D341Med (cell line): ENCODE measurements at places on chromosomes 5 and 9.
A peak's percentile ranks its signal among the peaks of the same experiment; 100 is the strongest.

DNA sequence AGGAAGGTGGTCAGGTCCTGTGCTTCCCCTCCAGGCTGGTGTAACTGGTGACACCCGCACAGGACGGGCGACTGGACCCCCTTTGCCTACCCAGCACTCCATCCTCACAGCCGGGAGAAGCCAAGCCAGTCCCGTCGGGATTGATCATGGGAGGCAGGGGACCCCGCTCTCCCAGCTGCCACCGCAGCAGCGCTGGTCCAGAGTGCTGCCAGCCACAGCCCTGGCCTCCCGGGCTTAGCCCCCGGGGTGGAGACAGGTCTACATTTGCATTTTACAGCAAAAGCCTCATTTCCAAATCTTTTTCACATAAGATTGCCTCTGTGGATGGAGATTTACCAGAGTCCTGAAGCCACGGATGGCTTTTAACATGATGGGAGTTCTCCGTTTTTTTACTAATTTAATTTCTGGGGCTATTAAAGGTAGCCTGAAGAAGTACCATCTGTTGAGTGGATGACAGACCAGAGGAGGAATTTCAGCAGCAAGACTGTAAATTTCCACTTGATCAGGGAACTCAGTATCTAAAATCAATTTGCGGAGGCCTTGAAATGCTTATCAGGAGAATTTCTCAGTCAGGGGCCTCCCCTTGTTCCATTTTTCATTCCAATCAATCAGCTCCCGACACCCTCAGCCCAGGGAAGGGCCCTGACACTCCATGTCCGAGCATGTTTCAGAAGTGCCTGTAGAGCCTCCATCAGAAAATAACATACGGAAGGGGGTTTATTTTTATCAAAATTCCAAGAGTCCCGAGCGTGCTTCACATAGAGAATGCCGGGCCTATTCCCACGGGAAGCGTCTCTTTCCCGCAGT lies 80.6 kb downstream of the OLFM1 start:
- no peak for DNase-seq

DNA sequence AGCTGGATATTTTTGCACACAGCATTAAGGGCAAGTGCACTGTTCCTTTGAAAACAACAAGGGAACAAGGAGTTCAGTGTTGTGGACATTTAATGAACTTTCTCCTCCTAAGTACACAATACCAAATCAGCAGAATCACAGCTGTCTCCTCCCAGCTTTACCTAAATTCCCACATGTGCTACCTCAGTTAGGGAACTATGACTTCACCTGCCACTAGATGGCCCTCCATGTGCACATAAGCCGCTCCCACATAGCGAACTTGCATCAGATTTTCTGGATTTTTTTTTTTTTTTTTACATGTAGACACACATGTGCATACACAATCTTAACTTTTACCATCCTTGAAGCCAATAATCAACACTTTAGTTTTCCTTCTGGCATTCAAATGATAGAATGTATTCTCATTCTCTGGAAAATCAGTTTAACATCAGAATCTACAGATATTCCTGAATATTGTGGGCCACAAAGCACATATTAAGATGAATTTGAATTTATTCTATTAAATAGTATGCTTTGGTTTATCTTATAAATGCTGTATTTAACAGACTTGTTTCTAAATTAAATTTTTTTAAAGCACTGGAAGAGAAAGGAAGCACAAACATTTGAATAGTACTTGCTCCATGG lies 123.6 kb downstream of the PALM2AKAP2 start:
- DNase-seq, result peak; percentile 74

DNA sequence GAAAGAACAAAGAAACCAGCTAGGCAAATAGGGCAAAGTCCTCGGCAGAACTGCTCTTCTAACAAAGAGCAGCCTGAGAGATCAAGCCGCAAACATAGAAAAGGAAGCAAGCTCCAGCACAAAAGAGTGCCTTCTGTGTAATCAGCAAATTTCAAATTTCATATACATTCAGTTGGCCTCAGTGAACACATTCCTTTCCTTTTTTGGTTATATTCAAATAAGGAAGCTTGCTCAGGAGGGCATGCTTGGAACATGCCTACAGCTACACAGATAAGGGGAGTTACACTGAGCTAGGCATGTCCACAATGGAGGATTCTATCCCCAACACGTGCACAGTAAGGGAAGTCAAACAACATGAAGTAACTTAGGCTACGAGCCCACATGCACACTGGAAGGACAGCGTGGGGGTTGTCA lies 23.4 kb downstream of the IL33 start:
- DNase-seq, result no peak

DNA sequence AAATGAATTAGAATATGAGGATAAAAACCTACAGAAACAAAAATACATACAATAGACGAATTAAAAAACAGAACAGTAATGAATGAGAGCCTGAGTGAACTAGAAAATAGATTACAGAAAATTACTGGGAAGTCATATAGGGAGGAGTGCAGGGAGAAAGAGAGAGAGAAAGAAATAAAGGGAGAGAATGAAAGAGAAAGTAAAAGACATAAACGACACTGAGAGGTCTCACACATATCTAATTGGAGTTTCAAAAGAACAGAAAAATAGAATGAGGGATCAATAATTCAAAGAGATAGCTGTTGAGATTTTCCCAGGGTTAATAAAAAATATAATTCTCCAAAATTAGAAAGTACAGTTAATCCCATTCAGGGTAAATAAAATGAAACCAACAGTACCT lies 156.4 kb upstream of the FTMT start:
- DNase-seq, result no peak

GRCh38 chr5:77806213-77806843 lies 30.2 kb upstream of the TBCA start:
- no peak for DNase-seq

DNA sequence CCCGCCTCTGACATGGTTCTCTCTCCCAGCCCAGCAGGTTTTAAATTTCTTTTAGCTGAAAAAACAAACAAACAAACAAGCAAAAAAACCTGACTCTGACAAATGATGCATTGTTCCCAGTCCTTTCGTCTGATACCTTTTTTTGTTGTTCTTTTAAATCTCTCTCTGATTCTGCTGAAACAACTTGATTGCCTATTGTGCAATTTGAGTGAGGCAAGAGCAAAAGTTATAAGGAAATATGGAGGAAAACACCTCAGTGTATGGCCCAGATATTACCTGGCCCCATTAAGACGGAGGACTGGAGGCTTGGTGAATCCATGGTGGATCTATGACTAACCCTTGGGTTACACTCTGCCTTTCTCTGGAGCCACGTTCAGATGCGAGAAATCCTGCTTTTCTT lies 164.0 kb downstream of the MELK start:
- DNase-seq, result no peak

DNA sequence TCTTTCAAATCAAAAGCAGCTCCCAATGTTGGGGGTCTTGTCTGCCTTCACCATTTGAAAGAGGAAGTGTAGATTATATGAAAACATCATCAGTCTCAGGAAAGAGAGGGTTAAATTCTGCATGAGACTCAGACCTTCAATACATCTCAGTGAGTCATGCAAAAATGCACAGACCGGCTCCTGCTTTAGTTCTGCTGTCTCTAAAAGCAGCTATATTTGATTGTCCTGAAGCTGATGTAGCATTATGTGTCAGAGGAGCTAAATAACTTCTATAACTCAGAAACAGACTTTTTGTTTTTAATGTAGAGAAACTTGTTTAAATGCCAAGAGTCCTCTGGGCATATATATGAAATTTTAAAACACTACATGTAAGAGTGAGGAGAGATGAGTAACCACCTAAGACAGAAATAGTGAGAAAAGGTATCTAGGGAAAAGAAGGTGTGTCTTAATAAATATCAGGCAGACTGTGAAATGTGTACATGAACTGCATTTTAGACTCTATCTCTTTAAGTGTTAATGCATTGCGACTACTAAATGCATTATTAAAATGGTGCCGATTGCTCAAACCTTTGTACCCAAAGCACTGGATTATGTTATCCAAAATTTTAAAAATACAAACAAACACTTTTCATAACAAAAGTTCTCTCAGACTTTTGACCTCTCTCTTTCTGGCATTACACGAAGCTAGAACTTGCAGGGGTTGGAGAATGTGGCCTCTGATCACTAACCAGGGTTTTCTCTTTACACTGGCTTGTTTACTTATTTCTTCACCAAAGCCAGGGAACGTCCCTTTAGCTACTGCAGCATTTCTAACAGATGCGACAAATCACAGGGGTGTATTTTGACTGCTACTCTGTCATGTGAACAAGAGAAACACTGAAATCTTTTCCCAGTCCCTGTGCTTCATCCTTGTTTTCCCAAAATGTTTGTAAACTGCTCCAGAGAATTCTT lies 302.3 kb downstream of the ARL15 start:
- DNase-seq, result no peak

DNA sequence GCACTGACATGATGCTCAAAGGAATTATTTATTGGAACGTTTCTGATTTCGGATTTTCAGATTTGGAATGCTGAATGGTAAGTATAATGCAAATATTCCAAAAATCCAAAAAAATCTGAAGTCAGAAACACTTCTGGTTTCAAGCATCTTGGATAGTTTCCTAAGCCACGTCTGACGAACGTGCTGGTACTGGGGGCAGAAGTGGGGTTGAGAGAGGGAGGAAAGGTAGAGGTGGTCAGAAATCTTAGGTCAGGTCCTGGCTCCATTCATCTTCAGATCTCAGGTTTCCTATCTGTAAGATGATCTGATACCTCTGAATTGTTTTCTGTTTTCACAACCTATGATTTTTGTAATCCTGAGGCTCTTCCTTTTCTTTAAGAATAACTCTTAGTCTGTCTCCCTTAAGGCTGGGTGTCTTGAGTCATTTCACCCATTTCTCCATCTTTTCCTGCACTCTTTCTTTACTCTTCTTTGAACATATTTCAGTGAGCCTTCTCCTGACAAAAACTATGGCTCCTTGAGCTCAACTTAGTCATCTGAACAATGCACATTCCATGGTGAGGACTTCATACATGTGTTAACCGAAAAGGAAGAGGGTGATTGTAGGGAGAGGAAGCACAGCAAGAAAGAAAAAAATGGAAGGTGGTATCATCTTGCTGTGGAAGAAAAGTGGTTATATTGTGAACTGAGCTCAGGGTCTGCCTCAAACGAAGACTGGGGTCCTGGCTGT lies 3.3 kb downstream of the SGCD start:
- DNase-seq, result no peak

- DNase-seq, result no peak
These were observed 9.9 kb downstream of the CLPTM1L start for GRCh38 chr5:1334831-1335539.

DNA sequence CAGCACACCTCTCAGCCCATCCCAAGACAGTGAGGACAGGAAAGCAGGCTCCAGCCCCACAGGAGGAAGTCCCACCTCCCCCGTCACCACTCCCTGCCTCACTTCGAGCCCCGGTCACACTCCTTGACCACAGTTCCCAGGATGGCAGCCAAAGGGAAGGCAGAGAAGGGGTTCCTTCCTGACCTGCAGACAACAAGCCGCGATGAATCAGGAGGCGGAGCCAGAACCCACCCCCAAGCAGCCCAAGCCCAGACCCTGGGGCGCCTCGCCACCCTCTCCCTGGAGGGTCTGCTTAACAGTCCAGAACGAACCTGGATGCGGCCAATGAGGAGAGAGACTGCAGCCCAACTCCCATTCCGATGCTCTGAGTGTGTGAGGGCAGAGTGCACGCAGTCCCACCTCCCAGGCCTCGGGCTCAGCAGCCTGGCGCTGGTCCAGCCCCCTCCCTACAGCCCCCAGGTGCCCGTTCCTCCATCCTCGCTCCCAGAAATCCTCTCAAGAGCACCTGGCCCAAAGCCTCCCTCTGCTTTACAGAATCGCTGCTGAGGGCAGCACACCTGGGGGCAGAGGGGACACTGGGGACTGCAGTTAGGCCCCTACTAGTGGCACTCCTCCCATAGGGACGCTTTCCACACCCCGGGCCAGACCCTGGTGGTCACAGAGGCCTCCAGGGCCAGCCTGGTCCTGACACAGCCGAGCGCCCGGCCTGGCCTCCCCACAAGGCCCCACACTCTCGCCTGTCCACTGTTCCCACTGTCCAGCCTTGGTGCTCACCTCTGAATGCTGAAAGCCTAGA lies 69.6 kb upstream of the LRRTM2 start:
- DNase-seq, result peak; percentile 21

DNA sequence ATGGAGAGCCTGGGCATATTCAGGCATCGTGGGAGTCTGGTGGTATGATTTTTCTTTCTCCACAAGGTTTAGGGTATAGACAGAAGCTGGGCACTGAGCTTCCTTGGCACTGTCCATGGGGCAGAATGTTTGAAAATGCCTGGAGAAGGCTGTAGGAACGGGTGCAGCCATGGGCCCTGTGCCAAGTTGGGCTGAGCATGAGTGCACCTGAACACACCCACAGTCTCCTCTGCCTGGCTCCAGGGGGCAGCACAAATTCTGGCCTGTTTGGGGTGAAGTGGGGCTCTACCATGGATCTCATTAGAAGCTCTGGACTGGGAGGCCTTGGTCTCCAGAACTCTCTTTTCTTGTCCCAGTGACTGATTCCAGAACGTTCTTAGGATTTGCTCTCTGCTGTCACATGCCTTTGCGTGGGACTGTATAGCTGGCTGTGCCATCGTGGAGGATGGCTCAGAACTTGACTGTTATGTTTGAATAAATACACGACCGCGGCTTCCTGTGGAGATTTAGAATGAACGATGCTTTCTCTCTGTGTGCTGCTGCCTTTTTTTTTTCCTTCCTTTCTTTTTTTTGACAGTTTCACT lies 229.8 kb downstream of the FANCC start:
- no peak for DNase-seq

DNA sequence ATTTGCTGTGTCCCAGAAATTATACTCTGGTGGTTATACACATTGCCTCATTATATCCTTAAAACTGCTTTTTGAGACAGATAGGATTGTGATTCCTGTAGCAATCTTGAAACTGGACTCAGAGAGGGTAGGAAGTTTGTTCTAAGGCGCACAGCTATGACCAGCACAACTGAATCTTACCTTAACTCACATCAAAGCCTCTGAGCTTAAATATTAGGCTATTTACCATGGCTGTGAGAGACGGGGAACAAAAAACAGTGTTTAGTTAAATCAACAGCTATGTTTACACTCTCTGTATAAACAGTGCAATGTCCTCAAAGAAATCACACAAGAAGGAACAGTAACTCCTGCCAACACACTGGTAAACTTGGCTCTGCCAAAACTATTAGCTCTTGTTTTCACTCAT lies 50.9 kb upstream of the TUT7 start:
- DNase-seq, result no peak

- DNase-seq, result no peak
These were observed 52.1 kb upstream of the FSTL4 start for GRCh38 chr5:133664422-133664821.

DNA sequence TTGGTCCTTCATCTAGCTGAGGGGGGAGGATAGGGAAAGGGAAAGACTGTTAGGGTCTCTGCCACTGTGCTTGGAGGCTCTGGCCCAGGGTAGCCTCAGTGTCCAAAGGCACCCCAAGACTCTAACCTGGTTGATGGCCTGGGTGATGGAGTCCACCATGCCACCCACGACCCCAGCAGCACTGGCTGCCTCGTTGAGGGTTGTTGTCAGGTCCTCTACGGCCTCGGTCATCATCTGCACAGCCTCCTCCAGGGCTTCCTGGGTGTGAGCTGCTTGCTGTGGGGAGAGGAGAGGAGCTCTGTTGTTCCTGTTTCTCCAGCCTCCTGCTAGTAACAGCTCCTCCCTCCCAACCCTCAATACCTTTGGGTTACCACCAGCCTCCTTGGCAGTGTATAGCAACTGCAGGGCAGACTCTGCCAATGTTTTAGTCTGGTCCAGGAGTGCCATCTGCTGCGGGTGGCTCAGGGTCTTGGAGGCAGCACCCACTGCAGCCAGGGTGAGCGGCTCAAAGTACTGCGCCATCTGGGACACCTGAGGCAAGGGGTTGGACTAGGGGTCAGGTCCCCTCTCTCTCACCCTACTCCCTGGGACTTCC lies 16.2 kb upstream of the TPM2 start:
- no peak for DNase-seq
